ENCODE measurements at places on chromosomes 2 and 18. TPM values are rescaled to one million over a fixed set of nuclear protein-coding genes. Genes with fewer than 3 reads are reported as not detected.

WDPCP gene
- total RNA-seq, result 8.9 TPM

DSC1 gene
- total RNA-seq, result not detected

GRCh38 chr18:36829362-36830157 is 633 bp downstream of the KIAA1328 start:
- H3K27me3 ChIP-seq, result no peaks in the 10 kb centered on the region
- H3K4me1 ChIP-seq, result peaks cover 38% of the 10 kb centered on the region
- peak overlapping the region; percentile 83 for H3K4me3 ChIP-seq
- peak overlapping the region; percentile 98 for H3K27ac ChIP-seq
- H3K36me3 ChIP-seq, result peaks cover 9% of the 10 kb centered on the region

GKN2 gene
- not detected for total RNA-seq

DNA sequence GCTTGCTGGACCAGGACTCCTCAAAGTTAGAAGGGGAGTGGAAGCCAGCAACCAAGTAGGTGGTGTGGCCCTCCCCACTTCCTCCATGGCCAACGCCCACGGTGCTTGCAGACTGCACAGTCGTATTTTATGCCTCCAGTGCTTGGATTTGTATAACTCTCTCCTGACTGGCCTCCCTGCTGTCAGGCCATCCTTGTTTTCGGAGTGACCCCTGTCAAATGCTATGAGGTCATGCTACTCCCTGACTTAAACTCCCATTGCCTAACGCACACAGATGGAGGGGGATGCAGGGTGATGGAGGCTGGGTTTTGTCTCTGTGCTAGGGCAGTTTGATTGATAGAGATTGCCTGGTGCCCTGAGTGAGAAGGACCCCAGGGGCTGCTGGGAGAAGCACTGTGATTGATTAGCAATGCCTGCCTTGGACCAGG is 36.1 kb downstream of the GLI2 start:
- H3K27me3 ChIP-seq, result no peaks in the 10 kb centered on the region
- H3K4me3 ChIP-seq, result no peak overlapping the region
- no peak for DNase-seq
- H3K27ac ChIP-seq, result no peak overlapping the region
- H3K36me3 ChIP-seq, result no peaks in the 10 kb centered on the region

LHCGR gene
- not detected for total RNA-seq

PSME4 gene
- 52.1 TPM for total RNA-seq

GRCh38 chr18:41263956-41264355 is 691.1 kb upstream of the PIK3C3 start:
- H3K27me3 ChIP-seq, result no peaks in the 10 kb centered on the region
- DNase-seq, result no peak
- H3K36me3 ChIP-seq, result no peaks in the 10 kb centered on the region

Data from activated CD4-positive, alpha-beta T cell treated with anti-CD3 and anti-CD28 coated beads, Interleukin-2, amount 10 ng/mL, durations not matched to agents 24 days and 14 days (primary cell).